ENCODE measurements at places on chromosomes 7 and 10. TPM values are rescaled to one million over a fixed set of nuclear protein-coding genes. Genes with fewer than 3 reads are reported as not detected.

DNA sequence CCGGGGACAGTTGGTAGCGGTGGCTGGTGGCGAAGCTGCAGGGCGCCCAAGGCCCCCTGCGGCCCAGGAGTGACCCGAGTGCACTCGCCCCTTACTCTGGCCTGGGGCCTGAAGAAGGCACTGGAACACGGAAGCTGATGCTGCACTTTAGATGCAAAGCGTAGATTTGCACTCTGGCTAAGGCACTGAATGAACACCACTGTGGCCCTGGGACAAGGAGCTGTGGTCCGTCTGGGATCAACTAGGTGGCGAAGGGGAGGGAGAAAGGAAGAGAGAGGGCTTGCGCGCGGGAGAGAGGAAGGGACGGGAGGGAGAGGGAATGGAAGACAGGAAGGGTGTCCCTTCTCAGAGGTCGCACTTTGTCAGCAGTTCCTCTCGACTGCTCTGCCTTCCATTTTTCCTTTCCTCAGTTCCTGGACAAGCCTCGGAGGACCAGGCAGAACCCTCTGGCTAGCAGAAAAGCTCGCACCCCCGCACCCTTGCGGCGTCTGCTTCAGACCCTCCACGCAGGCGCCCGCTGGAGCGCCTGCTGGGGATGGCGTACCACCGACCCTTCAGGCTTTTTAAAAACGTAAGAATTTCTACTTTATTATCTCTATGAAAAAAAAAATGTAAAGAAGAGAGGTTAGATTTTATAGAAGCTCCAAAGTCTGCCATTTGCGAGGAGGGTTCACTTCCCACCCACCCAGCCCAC is 1.2 kb downstream of the FERD3L start:
- peak; percentile 30 for DNase-seq

PNLIP gene
- total RNA-seq: not detected

- no peak for DNase-seq
Measured at GRCh38 chr7:148708026-148708885, 9.6 kb downstream of the CUL1 start.

- DNase-seq: peak; percentile 88
Measured at GRCh38 chr7:29565982-29566746, 2.5 kb downstream of the PRR15 start.

DNA sequence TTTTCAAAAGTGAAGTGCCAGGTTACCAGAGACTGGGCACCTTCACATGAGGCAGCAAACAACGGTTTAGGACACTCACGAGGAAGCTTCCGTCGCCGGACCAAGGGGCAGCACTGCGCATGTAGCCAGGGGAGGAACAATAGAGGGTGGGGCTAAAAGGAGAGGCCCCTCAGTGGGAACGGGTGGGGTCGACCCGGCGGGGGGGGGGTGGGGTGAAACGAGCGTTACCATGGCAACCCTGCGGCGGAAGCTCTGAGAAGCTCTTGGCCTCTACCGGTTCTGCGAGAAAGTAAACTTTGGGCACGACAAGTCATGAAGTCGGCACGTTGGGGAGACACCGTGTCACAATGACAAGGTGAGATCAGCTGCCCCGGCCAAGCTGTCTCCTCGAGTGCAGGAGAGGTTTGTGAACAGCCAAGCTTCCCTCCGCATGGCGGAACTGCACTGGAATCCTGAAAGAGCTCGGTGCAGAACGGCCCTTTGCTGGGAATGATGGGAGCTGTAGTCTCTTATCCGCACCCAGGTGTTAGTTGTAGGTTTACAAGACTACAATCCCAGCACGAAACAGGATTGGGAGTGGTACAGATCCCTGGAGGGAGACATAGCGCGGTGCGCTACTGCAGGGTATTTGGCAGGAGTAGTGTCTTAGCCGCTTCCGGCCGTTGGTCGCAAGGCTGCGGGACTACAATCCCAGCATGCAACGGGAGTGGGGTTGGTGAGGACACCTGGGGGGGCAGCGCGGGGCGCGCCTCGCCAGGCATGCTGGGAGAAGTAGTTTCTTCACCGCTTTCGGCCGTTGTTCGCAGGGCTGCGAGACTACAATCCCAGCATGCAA is 72.8 kb upstream of the ZNF722 start:
- peak; percentile 96 for DNase-seq

- no peak for DNase-seq
Measured at GRCh38 chr7:80653244-80653643, 14.8 kb downstream of the CD36 start.

ZNF727 gene
- total RNA-seq: 1.6 TPM

COBL gene
- 54.7 TPM for total RNA-seq

DNA sequence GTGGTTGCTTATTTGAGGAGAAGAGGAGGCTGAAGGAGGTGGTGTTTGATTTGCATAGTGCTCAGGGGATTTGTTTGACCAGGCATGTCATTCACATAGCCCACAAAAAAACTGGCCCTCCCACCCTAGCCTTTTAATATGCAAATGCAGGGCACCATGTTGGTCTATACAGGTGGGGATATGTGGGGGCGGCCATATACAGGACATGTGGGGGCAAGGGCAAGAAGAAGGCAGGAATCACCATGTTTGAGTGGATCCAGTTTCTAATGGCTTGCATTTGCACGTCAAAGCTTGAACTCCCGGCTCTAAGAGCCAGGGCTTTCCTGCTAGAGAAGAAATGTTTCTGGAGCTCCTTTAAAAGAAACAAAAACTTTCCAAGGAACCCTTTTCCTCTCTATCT is 541.0 kb downstream of the ZWINT start:
- DNase-seq: no peak

- no peak for DNase-seq
Measured at GRCh38 chr10:46018453-46019176, 11.8 kb downstream of the NCOA4 start.

DNA sequence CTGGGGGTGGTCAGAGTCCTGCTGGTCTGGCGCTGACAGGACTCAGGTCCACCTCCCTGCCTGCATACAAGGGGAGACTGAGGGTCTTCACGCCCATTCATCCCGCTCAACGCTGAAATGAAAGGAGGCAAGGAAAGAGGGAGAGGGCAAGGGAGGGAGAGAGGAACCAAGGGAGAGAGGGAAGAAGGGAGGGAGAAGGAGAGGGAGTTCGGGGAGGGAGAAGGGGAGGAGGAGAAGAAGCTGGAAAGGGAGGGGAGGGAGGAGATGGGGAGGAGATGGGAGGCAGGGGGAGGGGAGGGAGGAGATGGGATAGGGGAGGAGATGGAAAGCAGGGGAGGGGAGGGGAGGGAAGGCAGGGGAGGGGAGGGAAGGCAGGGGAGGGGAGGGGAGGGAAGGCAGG is 69.4 kb upstream of the INPP5A start:
- no peak for DNase-seq
